ENCODE measurements at places on chromosomes 7 and 10.

GRCh38 chr7:23383225-23383624, 84.1 kb downstream of the MALSU1 start:
- no peak for DNase-seq

GRCh38 chr10:89079961-89080360, 89.4 kb downstream of the FAS start:
- DNase-seq, result no peak

GRCh38 chr10:85311613-85312337, 983.4 kb downstream of the CCSER2 start:
- no peak for DNase-seq

GRCh38 chr10:33706191-33706590, 371.7 kb upstream of the NRP1 start:
- no peak for DNase-seq

DNA sequence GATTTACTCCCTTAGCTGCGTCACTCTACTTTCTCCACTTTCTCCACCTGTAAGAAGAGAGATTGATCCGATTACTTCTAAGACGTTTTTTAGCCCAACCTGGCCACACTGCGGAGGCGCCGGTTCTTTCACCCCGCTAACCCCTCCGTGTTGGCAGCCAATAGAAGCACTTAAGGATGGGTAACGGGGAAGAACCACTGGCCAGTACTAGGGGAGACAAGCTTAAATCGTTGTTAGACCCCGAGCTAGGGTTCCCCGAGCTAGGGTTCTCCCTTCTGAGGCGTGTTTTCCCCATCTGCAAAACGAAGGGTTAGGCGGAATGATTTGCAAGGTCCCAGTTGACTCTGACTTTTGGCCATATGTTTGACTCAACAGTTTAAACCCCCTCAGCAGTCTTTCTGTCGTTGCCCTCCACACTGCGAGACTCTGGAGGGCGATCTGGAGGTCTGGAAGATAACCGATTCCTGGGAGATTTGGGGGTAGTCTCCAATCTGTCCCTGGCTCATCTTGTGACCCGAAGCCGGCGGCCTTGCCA, 644 bp downstream of the UMAD1 start:
- no peak for DNase-seq

- DNase-seq, result no peak
These were observed 17.2 kb upstream of the C10orf53 start for GRCh38 chr10:49662169-49662830.

GRCh38 chr7:125355899-125356298, 426.3 kb upstream of the POT1 start:
- DNase-seq, result no peak

GRCh38 chr10:4373612-4374011, 452.4 kb upstream of the AKR1E2 start:
- DNase-seq, result no peak

DNA sequence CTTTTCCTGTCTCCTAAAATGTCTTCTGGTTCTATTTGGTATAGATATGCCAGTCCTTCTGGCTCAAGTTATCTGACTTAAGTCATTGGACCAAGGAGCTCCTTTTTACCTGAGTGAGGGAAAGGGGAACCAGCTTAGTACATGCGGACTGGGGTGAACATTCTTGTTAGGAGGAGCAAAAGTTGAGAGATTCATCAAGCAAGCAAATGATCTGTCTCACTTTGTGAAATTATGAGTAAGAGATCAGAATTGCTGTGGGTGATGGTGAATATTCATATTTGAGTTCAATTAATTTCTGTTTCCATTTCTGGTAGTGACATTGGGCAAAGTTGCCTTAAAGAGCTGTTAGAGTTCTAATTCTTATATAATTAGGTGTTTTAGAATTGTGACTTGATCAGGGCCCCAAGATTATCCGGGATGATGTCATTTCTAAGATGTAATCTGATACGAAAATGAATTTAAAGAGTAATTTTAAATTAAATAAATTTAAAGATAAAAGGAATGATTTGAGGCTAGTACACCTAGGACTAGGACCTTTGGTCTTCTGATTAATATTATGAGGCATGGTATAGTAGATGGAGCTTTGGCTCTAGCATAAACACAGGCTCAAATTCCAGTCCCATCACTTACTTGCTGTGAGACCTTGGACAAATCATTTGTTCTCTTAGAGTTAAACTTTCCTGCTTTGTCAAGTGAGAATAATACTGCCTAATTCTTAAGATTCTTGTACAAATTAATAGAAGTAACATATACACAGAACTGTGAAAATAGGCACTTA, 60.4 kb upstream of the STRIP2 start:
- DNase-seq, result no peak

- DNase-seq, result no peak
These were observed 15.8 kb upstream of the TRIM8 start for GRCh38 chr10:102628451-102628911.

DNA sequence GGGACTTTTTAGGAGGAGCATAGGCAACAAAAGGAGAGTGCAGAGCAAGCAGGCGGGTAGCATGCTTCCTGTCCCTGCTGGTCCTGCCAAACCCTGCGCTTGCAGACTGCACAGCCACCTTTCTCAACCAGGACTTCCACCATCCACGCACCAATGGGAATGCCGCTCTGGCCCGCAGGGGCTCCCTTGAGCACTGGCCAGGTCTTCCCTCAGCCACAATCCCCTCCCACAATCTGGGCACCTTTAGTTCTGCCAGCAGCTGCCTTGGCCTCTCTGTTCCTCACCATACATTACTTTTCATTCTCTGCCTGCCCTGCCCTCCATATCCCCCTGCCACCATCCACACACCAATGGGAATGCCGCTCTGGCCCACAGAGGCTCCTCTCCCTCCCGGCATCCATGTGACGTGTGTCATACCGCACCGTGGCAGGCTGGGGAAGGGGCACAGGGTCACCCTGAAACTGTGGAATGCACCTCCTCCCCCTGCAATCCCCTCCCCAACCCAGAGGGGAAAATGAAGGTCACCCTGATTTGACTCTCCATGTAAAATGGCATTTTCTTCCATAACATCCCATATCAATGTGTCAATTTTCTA, 97.3 kb upstream of the MACROH2A2 start:
- no peak for DNase-seq

- no peak for DNase-seq
These were observed 101.9 kb upstream of the LRRN3 start for GRCh38 chr7:110988890-110989501.

- DNase-seq, result no peak
These were observed 59.4 kb downstream of the USP6NL start for GRCh38 chr10:11551916-11552602.
